Stimulated activated CD4-positive, alpha-beta T cell treated with anti-CD3 and anti-CD28 coated beads, Interleukin-12 subunit alpha, Interleukin-12 subunit beta, amount 100 ng/mL, for 48 hours (primary cell): ENCODE measurements at places on chromosomes 3 and 15.

- DNase-seq: no peak
Observed at GRCh38 chr3:157145606-157146322, 14.2 kb downstream of the CCNL1 start.

GRCh38 chr3:130820976-130821375 lies 72.9 kb upstream of the ATP2C1 start:
- no peak for DNase-seq

GRCh38 chr3:74537857-74538256 lies 76.6 kb downstream of the CNTN3 start:
- DNase-seq: no peak

- DNase-seq: no peak
Observed at GRCh38 chr3:4825436-4826236, 153.6 kb upstream of the BHLHE40 start.

- no peak for DNase-seq
Observed at GRCh38 chr15:76235186-76235826, 76.0 kb downstream of the ETFA start.

DNA sequence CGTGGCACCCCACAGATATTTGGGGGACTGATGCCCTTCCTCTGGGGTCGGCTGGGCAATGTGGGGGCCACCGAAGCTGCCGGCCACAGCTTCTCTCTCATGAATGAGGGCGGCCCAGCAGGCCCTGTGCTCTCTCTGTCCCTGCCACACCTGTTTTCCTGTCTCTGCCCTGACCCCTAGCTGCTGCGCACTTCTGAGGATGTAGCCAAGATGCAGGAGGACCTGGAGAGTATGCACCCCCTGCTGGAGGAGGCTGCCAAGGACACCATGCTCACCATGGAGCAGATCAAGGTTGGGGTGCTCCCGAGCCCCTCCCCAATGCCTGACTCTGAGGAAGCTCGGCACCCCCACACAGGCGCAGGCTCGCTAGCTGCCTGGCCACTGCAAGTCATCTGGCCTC lies 59.7 kb downstream of the SEMA3G start:
- no peak for DNase-seq

- no peak for DNase-seq
Observed at GRCh38 chr3:152385761-152386160, 117.0 kb downstream of the MBNL1 start.
